Fibroblast of skin of back (primary cell): ENCODE measurements at places on chromosomes 5 and 9.

DNA sequence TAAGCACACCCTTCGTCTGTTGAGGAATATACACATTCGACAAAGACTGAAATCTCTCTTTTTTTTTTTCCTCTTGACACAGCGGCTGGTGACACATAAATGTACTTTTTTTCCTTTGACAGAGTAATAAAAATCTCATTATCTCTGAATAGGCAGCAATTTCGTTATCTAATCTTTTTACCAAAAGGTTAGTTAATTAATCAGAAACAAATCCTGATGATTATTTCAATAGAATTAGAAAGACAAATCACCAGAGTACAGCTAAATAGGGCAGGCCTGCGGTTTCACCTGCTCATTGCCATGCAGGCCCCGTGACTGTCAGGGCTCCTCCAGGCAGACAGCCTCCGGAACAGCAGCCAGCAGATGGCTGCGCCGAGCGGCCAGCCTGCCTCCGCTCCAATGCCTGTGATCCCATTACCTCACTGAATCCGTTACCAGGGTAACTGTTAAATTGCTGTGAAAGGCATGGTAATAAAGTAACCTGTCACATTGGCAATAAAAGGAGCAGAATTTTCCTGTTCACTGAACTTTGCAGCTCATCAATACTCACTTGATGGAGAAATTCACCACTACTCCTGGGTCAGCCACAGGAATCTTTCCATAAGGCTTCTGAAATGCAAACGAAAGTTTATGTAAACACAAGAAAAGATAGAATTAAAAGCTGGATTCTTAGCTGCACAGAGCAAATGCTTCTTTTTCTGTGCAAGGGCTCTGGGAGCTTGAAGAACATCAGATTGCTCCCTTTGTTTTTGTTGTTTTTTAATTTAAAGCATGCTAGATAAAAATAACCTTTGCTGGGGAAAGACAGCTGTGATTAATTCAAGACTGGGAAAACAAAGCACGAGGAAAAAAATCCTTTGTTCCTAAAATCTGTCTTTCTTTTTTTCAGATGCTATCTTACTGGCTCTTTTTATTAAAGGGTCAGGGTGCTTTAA is 666.4 kb upstream of the ZNF608 start:
- DNase-seq = peak; percentile 77

GRCh38 chr9:15155826-15156225 is 151.2 kb downstream of the TTC39B start:
- peak; percentile 64 for DNase-seq

GRCh38 chr9:105818903-105819302 is 124.6 kb downstream of the TMEM38B start:
- DNase-seq = no peak

DNA sequence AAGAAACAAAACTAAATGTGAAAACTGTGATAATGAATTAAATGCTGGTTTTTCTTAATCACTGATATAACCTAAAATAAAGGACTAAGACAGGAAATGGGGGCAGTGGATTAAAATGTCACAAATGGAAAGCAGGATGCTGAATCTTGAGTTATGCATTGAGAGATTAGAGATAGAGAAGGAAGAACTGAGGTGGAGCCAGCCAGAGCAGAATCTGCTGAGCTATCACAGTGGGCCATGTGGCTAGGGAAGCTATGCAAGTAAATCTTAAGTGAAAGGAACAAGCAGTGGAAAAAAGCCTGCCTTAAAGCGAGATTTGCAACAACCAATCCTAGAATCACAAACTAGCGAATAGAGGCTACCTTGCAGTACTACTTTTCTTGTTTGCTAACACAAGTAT is 188.5 kb upstream of the RASA1 start:
- DNase-seq = no peak

DNA sequence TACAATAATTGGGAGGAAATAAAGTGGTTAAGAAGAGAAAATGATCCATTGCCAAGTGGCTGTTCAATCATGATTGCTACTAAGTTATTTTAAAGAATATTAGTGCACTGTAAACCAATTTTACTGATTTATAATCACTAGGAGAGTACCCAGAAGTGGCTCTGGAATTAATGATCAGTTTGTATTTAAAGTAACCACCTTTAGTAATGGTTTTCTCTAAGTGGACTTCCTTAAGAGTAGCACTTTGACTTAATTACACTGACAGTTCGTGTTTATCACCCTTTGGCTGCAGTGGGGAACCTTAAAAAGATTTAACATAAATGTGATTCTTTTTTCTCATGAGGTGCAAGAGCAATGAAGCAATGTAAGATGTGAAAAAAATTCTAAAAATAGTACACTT is 310.8 kb downstream of the CDH12 start:
- DNase-seq = no peak

DNA sequence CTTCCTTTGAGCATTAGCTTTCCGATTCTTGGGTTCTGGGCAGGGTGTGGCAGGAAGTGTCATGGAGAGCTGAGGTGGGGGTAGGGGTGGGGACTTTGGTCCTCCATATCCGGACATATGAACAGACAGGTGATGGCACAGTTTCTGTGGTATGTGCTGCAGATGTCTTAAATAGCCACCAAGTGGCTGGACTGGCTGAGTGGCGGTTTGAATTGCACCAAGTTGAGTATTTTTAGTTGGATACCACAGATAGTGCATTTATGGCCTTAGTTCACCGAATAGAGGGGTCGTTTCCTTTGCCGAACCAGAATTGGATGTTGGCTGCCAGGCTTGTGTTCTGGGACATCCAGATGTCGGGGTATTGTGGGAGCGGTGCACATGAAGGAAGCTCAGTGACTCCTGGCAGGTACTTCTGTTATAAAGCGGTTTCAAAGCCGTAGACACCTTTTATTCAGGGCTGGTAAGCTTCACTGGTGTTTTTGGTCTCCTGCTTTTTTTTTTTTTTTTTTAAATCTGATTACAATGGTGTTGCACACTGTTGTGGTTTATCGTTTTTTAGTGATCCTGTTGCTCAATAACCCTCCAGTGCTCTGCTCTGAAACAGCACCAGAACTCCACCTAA is 15.1 kb upstream of the TNFAIP8 start:
- no peak for DNase-seq
